AG09309 (cell line): ENCODE measurements at places on chromosomes 3 and 15.

DNA sequence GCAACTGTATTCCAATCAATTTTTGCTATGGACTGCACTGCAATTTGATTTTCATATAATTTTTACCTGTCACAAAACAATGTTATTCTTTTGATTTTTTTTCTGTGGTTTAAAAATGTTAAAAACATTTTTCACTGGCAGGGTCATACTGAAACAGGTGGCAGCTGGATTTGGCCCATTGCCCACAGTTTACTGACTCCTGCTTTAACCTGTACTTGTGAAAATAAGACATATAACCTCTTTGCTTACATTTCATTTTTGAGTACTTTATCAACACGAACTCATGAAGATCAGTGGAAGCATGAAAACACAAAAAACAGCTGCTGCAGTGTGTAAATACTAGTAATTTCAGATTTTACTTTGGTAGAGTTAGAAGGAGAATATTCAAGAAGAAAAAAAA lies 313.1 kb downstream of the WDR72 start:
- DNase-seq = no peak

- DNase-seq = no peak
These were observed 23.1 kb downstream of the MAPKBP1 start for GRCh38 chr15:41797201-41797944.

GRCh38 chr3:155316426-155316825 lies 22.9 kb upstream of the STRIT1 start:
- no peak for DNase-seq

DNA sequence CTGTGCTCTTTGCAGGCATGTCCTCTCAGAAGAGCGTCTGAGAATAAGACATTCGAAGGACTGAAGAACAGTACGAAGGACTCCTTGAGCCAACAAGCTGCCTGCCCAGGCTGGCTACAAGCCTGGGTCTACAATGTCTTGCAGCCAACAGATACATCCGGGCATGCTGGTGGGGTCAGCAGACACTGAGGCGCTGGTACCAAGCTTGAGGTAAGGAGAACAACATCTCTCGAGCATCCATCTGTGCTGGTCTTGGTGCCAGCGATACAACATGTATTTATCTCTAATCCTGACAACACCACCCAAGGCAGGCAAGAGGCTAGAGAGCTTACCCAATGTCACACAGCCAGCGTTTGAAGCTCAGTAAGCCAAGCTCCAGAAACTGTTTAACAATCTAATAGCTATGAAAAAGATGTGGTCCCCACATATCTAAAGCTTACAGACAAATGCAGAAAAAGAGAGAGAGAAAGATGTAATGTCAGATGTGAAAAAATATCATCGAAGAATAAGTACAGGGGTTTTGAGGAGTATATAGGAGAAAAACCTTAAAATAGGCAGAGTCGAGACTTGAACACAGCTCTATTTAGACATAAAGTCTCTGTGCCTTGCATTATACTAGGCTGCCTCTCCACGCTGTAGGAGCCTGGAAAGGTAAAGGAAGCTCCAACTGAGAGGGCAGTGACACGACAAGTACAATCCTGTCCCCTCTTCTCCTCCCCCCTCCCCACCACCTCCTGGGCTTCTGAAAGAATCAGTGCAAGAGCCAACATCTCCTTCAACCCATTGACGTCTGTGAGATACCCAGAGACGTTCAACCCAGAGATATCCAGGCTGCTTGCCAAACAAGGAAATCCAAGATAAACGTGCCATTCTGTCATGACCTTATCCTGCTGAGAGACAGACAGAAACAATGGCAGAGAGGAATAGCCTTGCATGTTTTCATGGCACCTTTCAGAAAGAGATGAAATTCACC lies 39.4 kb downstream of the WWTR1 start:
- no peak for DNase-seq

DNA sequence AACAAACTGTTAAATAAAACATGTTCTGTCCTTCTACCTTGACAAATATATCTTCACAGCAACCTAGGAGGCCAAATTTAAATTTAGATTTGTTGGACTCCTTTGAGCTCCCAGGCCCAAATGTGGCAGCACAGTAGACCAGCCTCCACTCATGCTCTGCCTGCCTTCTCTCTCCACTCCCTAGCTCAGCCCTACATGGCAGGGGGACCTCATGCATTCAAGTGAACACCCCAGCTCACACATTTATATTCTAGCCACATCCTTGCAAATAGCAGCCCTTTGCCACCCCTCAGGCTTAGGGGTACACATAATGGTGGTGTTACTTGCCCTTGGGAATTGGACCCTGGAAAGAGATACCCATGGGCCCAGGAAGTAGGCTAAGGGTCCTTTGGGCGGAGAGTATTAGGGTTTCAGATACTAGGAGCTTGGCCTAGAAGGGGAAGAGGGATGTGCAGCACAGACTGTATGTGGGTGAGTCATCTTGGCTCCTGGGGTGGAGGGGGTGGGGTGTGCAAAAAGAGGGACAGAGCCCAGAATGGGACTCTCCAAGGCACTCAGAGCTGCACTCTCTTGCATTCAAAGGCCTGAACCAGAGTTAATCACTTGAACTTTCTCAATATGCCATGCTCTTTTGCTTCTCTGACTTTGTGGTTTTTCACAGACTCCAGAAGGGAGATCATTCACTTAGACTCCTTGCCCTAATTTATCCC lies 268.4 kb upstream of the ROPN1 start:
- DNase-seq = peak; percentile 55

GRCh38 chr15:64678126-64678819 lies 97.1 kb downstream of the RBPMS2 start:
- no peak for DNase-seq

GRCh38 chr15:65402961-65403360 lies 19.8 kb downstream of the IGDCC4 start:
- no peak for DNase-seq

DNA sequence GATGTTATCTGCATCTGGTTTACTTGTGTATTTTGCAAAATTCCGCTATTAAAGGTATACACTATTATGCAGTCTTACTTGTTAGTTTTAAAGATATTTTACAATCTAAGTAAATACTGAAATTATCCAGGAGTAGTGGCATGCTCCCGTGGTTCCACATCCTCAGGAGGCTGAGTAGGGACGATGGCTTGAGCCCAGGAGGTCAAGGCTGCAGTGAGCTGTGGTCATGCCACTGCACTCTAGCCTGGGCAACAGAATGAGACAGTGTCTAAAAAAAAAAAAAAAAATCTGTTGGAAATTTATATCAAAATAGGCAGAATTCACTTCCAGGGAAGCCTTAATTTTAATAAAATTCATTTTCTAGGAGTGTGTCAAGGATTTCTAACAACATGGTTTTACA lies 27.7 kb upstream of the HYKK start:
- no peak for DNase-seq

GRCh38 chr15:26157081-26157480 lies 294.0 kb upstream of the ATP10A start:
- DNase-seq = no peak

- DNase-seq = no peak
These were observed 70.7 kb upstream of the LARS2 start for GRCh38 chr3:45317710-45318109.

DNA sequence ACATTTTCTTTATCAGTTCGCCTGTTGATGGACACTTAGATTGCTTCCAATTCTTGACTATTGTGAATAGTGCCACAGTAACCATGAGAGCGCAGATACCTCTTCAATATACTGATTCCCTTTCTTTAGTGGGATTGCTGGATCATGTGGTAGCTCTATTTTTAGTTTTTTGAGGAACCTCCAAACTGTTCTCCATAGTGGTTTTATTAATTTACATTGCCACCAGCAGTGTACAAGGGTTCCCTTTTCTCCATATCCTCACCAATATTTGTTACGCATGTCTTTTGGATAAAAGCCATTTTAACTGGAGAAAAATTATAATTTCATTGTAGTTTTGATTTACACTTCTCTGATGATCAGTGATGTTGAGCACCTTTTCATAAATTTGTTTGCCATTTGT lies 59.3 kb downstream of the RASA2 start:
- DNase-seq = no peak

GRCh38 chr15:89395461-89395871 lies 60.8 kb upstream of the POLG start:
- no peak for DNase-seq

DNA sequence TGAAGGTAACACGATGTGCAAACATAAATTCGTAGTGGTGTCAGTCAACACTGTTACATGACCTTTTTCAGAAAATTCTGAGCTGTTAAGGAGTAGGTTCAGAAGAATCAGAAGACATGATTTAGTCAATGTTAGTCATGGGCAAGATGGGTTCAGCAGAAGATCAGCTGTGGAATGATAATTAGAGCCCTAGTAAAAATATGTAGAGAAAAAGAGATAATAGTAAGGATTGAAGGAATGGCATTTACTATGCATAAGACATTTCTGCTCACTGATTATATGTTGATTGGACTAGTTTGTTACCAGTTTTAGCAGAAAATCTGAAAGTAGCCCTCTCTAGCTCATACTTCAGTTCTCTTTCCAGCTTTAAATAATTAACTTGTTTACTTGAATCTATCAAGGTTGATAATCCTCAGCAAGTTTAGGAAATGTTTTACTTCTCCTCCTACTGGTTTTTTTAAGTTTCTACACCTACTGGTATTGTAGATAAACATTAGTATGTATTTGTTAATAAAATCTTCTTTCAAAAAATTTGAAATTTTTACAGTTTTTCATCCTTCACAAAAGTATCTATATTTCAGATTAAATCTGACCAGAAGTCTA lies 98.6 kb downstream of the ALCAM start:
- no peak for DNase-seq

GRCh38 chr3:15932348-15933300 lies 134.8 kb upstream of the ANKRD28 start:
- no peak for DNase-seq
